Iris pigment epithelial cell (primary cell): ENCODE measurements at places on chromosomes 7 and 10.

- DNase-seq: no peak
Measured at GRCh38 chr7:30382607-30383006, 96.0 kb downstream of the NOD1 start.

GRCh38 chr7:8070451-8071180 is 102.0 kb downstream of the GLCCI1 start:
- no peak for DNase-seq

- no peak for DNase-seq
Measured at GRCh38 chr7:41994036-41994745, 242.8 kb downstream of the GLI3 start.

GRCh38 chr7:47504551-47505311 is 77.2 kb downstream of the TNS3 start:
- no peak for DNase-seq

GRCh38 chr7:27784399-27785053 is 44.6 kb downstream of the TAX1BP1 start:
- peak; percentile 66 for DNase-seq

GRCh38 chr7:158816995-158817394 is 12.3 kb downstream of the ESYT2 start:
- no peak for DNase-seq

GRCh38 chr10:116877391-116877790 is 28.1 kb downstream of the ENO4 start:
- no peak for DNase-seq

GRCh38 chr7:6571160-6571779 is 6.0 kb upstream of the ZDHHC4 start:
- no peak for DNase-seq

DNA sequence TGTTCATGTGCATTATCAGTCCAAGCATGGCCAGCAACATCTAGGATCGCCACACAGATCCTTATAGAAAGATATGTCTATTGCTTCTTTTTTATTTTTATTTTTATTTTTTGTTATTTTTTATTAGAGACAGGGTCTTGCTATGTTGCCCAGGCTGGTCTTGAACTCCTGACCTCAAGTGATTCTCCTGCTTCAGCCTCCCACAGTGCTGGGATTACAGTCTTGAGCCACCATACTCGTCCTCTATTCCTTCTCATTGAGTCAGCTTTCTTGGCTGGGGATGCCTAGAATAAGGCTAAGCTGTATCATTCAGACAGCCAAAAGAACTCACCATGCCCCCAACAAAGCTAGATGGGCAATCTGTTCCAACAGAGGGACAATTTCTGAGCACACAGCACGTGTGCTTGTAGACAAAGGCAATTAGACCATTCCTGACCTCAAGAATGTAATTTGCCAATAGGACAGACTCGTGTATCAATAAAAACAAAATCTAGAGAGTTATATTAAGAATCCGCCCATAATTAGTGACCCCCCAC is 264.0 kb upstream of the NEBL start:
- DNase-seq: no peak

- DNase-seq: peak; percentile 43
Measured at GRCh38 chr7:115910541-115911164, 119.9 kb downstream of the TFEC start.

DNA sequence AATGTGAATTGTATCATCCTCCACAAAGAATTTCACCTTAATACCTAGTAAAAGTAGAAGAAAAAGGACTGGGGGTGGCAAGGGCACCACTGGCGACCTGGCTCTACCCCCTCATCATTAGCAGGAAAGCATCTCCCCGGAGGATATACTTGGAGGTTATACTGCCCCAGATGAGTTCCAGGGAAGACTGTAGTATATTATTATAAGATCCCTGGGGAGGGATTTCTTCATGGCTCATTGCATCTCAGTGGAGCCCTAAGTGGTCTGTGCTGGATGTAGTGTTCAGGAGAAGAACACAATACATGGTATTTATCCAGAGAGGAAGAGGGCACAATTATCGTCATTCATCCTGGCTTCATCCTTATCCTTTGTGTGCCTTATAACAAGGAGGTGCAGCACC is 14.2 kb upstream of the DYNC1I1 start:
- no peak for DNase-seq

GRCh38 chr10:15254808-15255648 is 86.5 kb upstream of the NMT2 start:
- no peak for DNase-seq

DNA sequence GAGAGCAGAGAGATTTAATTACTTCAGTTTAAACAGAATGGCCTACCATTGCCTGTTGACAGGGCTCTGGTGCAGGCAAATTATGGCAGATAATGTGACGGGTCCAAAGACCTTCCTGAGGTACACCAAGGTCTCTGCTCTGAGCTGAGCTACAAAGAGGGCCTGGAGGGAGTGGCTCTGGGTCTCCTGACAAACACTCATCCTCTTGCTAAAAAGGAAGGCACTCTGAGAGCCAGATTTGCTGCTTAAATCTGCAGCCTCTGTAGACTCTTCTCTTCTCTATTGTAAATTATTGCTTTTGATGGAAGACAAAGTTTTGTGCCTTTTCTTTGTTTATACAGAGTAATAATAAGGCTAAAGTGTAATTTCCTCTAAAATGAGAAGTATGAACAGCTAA is 529.5 kb upstream of the FZD8 start:
- peak; percentile 31 for DNase-seq

DNA sequence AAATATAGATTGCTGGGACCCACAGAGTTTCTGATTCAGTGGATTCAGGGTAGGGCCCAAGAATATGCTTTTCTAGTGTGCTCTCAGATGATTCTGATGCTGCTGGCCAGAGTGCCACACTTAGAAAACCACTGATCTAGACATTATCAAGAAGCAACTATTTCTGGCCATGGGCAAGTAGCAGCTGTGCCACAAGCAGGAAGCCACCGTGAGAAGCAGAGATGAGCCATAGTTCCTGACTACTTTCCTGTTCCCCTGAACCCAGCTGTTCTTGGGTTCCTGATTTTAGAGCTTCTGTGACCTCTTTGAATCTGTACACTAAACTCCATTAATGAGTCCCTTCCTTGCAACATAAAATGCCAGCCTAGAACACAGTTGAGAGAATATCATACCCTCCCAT is 38.1 kb upstream of the PIK3AP1 start:
- DNase-seq: no peak

GRCh38 chr10:128362514-128362913 is 236.3 kb upstream of the MKI67 start:
- no peak for DNase-seq

DNA sequence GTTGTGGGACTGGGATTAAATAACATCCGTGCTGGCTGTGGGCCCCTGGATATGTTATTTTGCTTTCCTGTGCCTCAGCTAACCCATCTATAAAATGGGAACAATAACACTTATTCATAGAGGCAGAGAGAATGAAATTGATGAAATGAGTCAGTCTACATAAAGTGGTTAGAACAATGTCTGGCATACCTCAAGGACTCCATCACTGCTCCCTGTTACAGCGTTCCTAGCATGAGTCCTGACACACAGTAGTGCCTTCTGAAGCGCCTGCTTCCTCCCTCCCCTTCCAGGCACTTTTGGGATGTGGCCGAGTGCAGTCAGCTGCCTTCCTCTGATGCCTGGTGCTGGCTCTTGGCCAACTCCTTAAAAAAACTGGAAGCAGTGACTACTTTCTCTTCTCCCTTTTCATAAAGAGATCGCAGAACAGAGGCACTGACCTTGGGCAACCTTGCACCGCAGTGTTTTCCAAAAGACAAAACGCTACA is 108.4 kb upstream of the ZMIZ1 start:
- peak; percentile 87 for DNase-seq

DNA sequence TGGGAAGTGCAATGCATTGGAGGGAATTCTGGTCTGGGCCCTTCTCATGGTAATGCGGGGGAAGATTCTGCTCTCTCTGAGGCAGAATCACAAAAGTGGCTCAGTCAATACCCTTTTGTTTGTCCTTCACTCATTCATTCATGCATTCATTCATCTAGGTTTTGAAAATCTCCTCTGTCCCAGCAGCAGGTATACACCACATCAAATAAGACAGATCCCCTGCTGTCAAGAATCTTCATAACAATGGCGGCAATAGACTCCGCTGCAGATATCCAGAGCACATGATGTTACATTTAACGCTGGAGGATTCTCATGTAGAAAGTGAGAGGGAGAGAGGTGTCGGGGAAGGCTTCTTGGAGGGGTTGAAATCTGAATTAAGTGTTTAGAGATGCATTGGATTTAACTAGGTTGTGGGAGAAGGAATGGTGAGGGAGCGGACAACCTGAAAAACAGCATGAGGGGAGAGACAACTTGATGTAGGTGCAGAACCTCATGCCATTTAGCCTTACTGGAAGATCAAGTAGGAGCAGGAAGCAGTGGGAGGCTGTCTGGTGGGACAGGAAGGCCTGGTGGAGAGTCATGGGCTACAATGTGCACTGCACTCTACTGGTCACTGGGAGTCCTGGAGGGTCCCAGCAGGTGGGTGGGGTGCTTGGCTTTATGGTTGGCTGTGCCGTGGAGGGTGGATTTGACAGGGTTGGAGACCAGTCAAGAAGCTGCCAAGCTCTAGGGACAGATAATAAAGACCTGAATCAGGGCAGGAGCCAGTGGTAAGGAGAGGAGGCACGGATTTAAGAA is 5.2 kb upstream of the FAM180A start:
- DNase-seq: no peak

GRCh38 chr7:29150856-29151255 is 4.5 kb upstream of the CPVL start:
- no peak for DNase-seq

DNA sequence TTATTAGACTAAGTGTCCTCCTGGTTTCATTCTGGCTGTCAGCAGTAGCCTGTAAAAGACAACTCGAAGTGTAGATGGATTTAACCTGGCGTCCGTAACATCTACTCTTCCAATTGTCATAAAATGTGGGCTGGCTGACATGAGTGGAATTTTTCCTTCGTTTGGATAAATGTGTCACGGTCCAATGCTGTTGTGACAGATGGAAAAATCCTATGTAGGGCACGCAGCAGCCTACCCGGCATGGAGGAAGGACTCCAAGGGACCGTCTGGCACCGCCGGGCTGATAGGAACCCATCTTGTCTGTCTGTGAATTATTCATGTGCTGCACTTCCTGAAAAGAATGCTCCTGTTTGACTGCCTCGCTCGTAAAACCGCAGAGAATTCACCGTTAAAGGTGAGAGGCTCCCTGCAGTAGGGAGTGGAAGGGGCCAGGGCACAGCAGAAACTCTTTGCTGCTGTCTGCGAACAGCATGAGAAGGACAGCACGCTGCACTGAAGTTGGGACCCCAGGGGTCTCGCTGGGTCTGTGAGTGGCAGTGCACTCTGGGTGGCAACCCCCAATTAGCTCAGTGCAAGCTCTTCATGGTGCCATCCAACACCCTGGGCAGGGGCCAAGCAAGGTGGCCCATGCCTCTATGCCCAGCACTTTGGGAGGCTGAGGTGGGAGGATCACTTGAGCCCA is 1.6 kb upstream of the ORAI2 start:
- no peak for DNase-seq

- DNase-seq: no peak
Measured at GRCh38 chr7:105228555-105228954, 160.2 kb downstream of the SRPK2 start.

- no peak for DNase-seq
Measured at GRCh38 chr10:20369863-20370736, 527.0 kb downstream of the NEBL start.

- DNase-seq: no peak
Measured at GRCh38 chr10:126290232-126290631, 98.0 kb downstream of the ADAM12 start.

DNA sequence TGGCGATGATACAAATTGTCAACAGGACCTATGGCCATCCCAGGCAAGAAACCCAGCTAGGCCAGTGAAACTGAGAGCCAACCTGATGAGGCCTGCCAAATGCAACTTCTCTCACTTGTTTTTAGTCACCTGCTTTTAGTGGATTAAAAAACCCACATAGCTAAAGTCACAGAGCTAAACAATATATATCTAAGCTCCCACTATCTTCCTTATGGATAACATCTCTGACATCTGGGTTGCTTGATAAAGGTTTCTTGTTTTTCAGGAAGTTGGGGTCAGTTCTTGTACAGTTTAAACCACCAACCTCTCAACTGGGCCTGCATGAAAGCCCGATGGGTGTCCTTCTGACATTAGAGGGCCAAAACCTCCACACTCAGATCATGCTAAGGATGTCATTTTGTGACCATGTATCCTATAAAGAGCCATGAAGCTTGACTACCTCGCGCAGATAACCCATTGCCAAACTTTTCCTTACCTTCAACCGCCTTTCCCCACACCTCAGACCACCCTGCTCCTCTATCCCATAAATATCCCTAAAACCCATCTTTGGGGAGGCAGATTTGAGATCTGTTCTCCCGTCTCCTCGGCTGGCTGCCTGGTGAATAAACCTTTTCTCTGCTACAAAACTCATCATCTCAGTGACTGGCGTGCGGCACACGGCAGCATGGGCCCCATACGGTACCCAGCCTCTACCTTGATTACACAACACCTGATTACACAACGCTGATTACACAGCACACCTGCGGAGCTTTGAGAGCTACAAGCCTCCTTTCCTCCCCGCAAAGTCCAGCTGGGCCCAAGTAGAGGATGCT is 797 bp upstream of the STMP1 start:
- no peak for DNase-seq

GRCh38 chr10:102396730-102397151 is 1.2 kb downstream of the NFKB2 start:
- no peak for DNase-seq

DNA sequence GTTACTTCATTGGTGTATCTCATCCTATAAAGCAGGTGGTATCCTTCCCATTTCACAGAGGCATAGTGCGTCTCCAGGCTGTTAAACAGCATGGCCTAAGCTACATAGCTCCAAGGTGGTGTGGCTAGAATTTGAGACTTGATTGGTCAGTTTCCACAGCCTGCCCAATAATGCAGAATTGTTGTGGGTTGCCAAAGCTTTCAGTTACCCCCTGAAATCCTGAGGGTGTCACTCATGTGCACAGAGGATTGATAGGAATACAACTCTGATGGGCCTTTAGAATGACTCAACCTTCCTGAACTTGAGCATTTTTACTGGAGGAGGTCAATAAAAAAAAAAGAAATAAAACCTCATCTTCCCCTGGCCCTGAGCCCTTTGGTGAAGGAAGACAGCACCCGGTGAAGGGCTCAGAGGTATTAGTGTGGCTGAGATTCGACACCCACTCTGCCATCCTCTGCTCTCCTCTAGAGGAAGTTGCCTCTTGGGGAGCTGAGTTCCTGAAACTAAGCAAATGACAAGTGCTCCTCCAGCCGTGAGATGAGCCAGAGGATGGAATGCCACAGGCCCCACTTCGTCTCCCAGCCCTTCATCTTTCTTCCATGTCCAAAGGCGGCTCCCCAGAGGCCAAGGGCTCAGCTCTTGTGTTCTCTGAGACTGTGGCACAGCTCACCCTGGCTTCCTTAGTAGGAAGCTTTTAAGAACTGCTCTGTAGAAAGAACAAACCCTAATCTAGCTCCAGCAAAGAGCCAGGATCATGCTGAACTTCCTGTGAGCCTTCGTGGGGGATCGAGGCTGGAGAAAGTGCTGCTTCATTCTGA is 1.0 kb downstream of the ACSL5 start:
- peak; percentile 26 for DNase-seq

GRCh38 chr7:107725138-107725740 is 18.7 kb upstream of the CBLL1 start:
- peak; percentile 59 for DNase-seq

GRCh38 chr7:35248576-35249536 is 5.0 kb downstream of the TBX20 start:
- no peak for DNase-seq

GRCh38 chr7:102811942-102812678 is 63.3 kb downstream of the FAM185A start:
- no peak for DNase-seq
